Astrocyte (in vitro differentiated cells and primary cell): ENCODE measurements at places on chromosomes 6 and 20.
A peak's percentile ranks its signal among the peaks of the same experiment; 100 is the strongest.

DNA sequence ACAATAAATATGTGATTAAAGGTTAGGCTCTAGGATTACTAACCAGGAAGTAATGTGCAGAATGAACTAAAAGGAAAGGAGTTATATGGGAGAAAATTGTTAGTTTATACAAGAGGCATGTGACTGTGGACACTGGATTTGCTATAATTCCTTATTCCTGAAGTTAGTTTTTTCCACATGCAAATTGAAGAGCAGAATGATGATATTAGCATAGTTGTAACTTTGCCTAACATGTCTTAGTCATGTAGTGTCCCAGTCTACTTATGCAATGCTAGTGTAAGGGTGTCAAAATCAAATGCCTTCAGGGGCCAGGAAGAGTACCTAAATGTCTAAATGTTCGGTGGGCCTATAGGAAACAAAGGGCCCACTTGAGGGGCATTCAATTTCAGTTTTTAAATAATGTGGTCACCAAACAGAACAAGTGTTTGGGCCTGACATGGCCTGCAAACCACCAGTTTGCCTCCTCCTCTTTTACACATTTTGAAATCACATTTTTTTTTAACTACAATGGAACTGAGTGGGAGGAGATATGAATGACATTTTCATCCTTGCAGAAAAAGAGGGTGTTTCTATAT, 28.0 kb upstream of the CEP85L start:
- no peaks in the 10 kb centered on the region for H3K36me3 ChIP-seq
- H3K4me3 ChIP-seq: no peak overlapping the region
- H3K27ac ChIP-seq: peak overlapping the region; percentile 40
- H3K27me3 ChIP-seq: no peaks in the 10 kb centered on the region
- H3K4me1 ChIP-seq: peaks cover 6% of the 10 kb centered on the region

DNA sequence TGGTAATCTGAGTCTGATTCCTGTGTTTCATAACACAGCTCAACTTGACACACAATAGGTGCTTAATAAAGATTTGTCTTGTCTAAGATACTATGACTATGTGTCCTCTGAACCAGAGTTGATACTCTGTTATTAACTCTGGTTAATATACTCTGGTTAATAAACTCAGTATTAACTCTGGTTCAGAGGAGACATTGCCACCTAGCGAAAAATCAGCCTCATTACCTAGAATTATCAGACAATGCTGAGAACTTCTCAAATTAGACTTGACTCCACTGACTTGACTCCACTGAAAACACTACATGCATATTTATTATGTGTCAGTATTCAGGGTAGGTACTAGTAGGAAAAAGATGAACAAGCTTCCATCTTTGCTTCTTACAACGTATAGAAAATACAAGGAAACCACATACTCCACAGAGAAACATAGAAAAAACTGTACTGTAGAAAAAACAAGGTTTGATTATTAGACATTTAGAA, 73.9 kb downstream of the AHI1 start:
- H3K36me3 ChIP-seq: no peaks in the 10 kb centered on the region
- H3K27ac ChIP-seq: no peak overlapping the region
- H3K4me3 ChIP-seq: no peak overlapping the region
- H3K27me3 ChIP-seq: no peaks in the 10 kb centered on the region
- H3K4me1 ChIP-seq: peaks cover 10% of the 10 kb centered on the region

GRCh38 chr6:74277777-74278186, 581.8 kb downstream of the CD109 start:
- no peaks in the 10 kb centered on the region for H3K4me1 ChIP-seq
- DNase-seq: peak; percentile 19
- H3K4me3 ChIP-seq: no peak overlapping the region
- H3K27me3 ChIP-seq: no peaks in the 10 kb centered on the region
- H3K27ac ChIP-seq: no peak overlapping the region

GRCh38 chr6:7176208-7176607, 68.4 kb downstream of the RREB1 start:
- no peak overlapping the region for H3K4me3 ChIP-seq
- peaks cover 24% of the 10 kb centered on the region for H3K36me3 ChIP-seq
- peaks cover 12% of the 10 kb centered on the region for H3K4me1 ChIP-seq
- no peak for DNase-seq
- H3K27ac ChIP-seq: no peak overlapping the region

DNA sequence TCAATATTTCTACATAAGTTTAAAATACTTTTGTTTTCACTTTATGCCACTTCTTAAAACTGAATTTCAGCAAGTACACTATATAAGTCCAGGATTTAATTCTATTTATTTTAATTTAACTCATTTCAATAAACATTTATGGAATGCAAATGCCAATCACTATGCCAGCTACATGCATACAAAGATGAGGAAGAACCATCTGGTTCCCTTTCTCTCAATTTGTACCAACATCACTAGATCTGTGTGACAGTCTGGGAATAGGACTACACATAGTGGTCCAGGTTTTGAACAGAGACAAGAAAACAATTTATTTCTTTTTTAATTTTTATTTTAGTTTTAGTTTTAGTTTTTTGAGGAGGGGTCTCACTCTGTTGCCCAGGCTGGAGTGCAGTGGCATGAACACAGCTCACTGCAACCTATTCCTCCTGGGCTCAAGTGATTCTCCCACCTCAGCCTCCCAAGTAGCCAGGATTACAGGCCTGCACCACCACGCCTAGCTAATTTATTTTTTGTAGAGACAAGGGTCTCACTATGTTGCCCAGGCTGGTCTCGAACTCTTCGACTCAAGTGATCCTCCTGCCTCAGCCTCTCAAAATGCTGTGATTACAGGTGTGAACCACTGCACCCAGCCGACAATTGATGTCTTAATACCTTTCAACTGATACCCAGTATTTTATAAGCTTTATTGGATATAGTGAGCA, 35.8 kb downstream of the TRIM27 start:
- H3K4me3 ChIP-seq: no peak overlapping the region
- no peaks in the 10 kb centered on the region for H3K4me1 ChIP-seq
- H3K27me3 ChIP-seq: peaks cover 2% of the 10 kb centered on the region
- H3K36me3 ChIP-seq: no peaks in the 10 kb centered on the region

GRCh38 chr6:90720404-90720803, 133.5 kb upstream of the MAP3K7 start:
- no peak overlapping the region for H3K27ac ChIP-seq
- no peaks in the 10 kb centered on the region for H3K36me3 ChIP-seq
- no peaks in the 10 kb centered on the region for H3K27me3 ChIP-seq
- no peak overlapping the region for H3K4me3 ChIP-seq

DNA sequence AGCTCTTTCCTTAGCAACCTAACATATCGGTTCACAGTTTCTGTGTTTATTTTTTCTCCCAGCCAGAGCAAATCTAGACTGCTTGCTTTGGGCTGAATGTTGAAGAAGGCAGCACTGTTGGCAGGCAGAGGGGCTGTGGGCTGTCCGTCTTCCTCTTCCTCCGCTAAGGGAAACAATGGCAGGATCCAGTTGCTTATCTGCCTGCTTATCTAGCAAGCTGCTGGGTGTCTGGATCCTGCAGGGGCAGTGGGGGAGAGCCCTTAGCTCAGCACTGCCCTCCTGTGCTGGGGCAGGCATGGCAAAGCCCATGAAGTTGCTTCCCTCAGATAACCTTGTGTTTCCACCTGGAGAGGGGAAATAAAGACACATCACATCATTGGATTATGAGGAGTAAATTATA, 92.7 kb upstream of the CD93 start:
- no peaks in the 10 kb centered on the region for H3K4me1 ChIP-seq
- H3K4me3 ChIP-seq: no peak overlapping the region
- H3K36me3 ChIP-seq: no peaks in the 10 kb centered on the region
- no peak for DNase-seq
- H3K27me3 ChIP-seq: no peaks in the 10 kb centered on the region

DNA sequence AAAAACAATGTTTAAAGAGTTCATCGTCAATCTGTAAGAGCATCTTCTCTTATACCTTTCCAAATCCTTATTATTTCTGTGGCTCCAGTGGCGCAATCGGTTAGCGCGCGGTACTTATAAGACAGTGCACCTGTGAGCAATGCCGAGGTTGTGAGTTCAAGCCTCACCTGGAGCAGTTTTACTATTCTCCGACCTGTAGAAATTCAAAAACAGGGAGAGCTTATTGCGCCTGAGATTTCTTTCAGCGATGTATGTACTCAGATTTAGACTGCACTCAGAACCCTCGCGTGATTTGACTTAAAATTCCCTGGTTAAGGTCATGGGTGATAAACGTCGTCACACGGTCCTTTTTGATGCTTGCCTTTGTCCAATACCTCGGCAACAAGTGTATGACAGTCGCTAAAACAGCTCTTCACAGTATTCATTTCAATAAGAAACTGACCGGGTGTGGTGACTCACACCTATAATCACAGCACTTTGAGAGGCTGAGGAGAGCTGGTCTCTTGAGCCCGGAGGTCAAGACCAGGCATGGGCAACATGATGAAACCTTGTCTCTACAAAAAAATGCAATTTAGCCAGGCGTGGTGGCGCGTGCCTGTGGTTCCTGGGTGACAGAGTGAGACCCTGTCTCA, 11.9 kb downstream of the GPX5 start:
- no peaks in the 10 kb centered on the region for H3K4me1 ChIP-seq
- DNase-seq: no peak
- no peaks in the 10 kb centered on the region for H3K36me3 ChIP-seq
- H3K4me3 ChIP-seq: peak overlapping the region; percentile 68
- peaks cover 4% of the 10 kb centered on the region for H3K27me3 ChIP-seq

DNA sequence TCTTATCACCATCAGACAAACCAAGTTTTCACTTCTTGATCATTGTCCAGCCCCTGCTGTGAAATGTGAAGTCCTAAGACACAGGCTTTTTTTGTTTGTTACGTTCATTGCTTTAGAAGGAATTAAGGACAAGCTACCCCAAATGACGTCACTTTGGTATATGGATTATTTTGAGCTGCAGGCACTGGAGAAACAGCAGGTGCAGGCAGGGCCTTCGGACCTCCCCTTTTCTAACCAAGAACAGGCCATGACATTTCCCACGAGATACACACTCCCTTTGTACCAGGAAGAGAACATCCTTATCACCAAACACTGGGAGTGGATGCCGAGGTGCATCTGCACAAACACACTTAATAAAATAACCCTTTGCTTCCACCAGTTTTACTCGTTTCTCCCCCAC, 418.0 kb upstream of the SULF2 start:
- H3K27ac ChIP-seq: no peak overlapping the region
- peaks cover 4% of the 10 kb centered on the region for H3K4me1 ChIP-seq
- no peaks in the 10 kb centered on the region for H3K36me3 ChIP-seq
- H3K4me3 ChIP-seq: no peak overlapping the region
- H3K27me3 ChIP-seq: peaks cover 2% of the 10 kb centered on the region
- no peak for DNase-seq

GRCh38 chr6:96823743-96824142, 13.5 kb downstream of the GPR63 start:
- H3K36me3 ChIP-seq: no peaks in the 10 kb centered on the region
- H3K4me3 ChIP-seq: no peak overlapping the region
- no peak for DNase-seq
- H3K27ac ChIP-seq: no peak overlapping the region
- H3K27me3 ChIP-seq: no peaks in the 10 kb centered on the region
- H3K4me1 ChIP-seq: no peaks in the 10 kb centered on the region

DNA sequence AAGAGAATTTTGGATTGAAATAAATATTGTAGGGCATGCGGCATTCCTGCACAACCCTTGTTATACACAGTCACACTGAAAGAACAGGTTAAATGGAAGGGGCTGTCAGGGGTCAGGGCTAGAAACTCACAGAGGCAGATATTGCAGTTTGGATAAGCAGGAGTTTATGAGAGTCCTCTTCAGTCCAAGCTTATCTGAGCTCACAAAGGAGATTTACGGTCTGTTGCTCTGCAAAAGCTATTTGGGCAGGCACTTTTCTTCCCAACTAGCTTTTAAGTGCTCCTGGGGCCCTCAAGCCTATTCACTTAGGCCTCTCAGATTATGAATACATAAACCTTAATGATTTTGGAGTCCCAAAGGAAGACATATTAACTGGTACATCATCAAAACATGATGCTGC, 156.2 kb downstream of the SOX4 start:
- H3K27ac ChIP-seq: no peak overlapping the region
- H3K4me1 ChIP-seq: peaks cover 42% of the 10 kb centered on the region
- no peaks in the 10 kb centered on the region for H3K36me3 ChIP-seq
- no peaks in the 10 kb centered on the region for H3K27me3 ChIP-seq
- no peak overlapping the region for H3K4me3 ChIP-seq
- DNase-seq: no peak

DNA sequence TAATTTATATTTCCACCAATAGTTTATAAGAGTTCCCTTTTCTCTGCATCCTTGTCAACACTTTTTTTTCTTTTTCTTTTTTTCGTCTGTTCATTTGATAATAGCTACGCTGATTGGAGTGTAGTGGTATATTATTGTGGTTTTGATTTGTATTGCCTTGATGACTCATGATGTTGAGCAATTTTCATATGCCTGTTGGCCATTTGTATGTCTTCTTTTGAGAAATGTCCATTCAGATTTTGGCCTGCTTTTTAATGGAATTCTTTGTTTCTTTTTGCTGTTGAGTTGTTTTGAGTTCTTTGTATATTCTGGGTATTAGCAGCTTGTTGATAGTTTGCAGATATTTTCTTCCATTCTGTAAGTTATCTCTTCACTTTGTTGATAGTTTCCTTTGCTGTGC, 773.4 kb downstream of the KIF16B start:
- no peaks in the 10 kb centered on the region for H3K36me3 ChIP-seq
- no peak overlapping the region for H3K27ac ChIP-seq
- H3K4me3 ChIP-seq: no peak overlapping the region
- no peaks in the 10 kb centered on the region for H3K4me1 ChIP-seq
- H3K27me3 ChIP-seq: no peaks in the 10 kb centered on the region

DNA sequence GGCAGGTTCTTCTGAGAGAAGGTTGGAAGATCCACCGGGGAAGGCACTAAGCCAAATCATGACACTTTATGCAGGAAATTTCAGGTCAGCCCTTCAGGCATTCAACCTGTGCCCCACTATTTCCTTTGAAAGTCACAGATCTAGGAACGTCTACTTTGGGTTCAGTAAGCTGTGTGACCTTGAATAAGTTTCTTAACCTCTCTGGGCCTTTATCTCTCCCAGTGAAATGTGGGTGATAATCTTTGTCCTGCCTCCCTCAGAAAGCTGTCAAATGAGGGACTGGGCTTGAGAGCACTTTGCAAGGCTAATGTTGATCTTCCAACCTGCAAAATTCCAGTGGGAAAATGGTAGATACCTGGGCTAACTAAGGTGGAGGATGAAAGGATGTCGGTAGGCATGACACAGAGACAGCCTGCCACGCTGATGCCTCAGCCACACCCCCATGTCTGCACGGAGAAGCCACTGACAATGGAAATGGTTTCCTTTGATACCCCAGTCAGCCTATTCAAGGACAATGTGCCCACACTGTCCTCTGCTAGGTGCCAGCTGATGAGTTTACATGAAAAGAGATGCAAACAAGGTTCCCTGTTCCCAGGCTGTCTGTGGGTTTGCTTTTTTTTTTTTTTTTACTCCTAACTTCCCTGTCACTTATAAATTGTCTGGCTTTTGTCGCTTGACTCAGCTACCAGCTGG, 9.3 kb downstream of the BNIP5 start:
- no peaks in the 10 kb centered on the region for H3K4me1 ChIP-seq
- no peak for DNase-seq
- no peak overlapping the region for H3K4me3 ChIP-seq
- no peaks in the 10 kb centered on the region for H3K36me3 ChIP-seq
- H3K27me3 ChIP-seq: peaks cover 43% of the 10 kb centered on the region

GRCh38 chr20:21189761-21190523, 64.1 kb downstream of the KIZ start:
- H3K27ac ChIP-seq: no peak overlapping the region
- no peak for DNase-seq
- no peaks in the 10 kb centered on the region for H3K36me3 ChIP-seq
